ENCODE measurements at places on chromosomes 2 and 18.

- peak; percentile 41 for DNase-seq
These were observed 26.8 kb downstream of the MSH2 start for GRCh38 chr2:47429795-47430194.

DNA sequence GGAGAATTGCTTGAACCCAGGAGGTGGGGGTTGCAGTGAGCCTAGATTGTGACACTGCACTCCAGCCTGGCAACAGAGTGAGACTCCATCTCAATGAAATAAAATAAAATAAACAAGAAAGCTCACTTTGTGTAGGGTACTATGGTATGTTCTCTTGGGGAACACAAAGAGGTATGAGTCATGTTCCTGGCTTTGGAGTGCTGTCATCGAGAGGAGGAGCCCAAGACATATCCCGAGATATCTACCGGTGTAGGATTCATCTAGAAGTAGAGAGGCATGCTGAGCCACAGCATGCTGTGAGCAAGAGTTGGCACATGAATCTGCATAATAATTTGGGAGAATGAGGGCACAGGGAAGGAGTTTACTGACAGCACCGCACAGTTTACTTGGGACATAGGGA lies 244.9 kb upstream of the EPHA4 start:
- DNase-seq: no peak

DNA sequence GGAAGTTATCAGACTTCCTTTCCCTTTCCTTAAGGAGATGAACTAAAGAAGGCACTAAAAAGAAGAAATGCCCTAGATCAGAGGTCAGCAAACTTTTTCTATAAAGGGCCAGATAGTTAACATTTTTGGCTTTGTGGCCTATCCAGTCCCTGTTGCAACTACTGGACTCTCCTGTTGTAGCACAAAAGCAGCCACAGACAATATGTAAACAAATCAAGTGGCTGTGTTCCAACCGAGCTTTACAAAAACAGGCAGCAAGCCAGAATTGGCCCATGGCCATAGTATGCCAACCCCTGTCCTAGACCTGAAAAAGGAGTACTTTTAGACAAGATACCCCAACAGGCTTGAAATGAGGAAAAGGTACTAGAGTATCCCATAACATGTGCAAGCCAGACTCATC lies 10.9 kb downstream of the NHEJ1 start:
- no peak for DNase-seq

GRCh38 chr2:186827862-186828492 lies 21.0 kb downstream of the ZSWIM2 start:
- DNase-seq: no peak

- DNase-seq: peak; percentile 44
These were observed 122.9 kb downstream of the ATAD2B start for GRCh38 chr2:23803965-23804542.

- DNase-seq: peak; percentile 7
These were observed 785.6 kb downstream of the NR4A2 start for GRCh38 chr2:155546721-155547555.

DNA sequence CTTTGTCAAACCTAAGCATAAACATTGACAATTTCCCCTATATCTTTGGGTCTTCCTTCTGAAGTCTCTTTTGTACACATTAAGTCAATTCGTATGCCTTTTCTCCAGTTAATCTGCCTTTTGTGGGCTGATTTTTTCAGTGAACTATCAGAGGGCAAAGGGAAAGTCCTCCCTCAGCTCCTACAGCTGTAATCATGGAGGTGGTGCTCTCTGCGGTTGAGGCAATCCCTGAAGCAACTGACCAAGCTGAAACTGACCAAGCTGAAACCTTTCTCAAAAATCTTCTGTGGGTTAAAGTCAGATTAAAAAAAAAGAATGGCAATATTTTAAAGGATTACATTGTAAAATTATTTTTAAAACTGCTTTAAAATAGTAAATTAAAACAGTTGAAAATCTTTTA lies 105.8 kb upstream of the DNAJC10 start:
- no peak for DNase-seq

DNA sequence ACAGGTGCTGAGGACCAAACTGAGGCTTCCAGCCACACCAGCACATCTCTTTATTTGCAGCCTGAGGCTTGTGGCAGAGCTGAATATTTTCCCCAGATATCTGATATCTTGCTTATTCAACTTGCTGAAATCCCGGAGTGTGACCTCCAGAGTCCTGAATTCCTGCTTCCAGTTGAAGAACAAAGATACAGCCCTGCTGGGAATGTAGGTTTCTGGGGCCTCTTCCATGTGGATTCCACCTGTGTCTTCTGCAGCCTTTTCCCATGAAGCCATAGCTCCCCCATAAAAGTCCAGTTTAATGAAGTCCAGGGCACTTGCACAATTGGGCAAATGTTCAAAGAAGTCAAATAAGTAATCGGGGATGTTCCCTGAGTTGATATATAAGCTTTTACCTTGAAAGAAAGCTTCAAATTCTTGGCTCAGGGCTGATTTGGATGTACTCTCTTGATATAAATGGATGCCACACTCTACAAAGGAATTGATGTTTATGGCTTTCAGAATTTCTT lies 14.9 kb downstream of the NLRC4 start:
- DNase-seq: no peak

- DNase-seq: no peak
These were observed 89.9 kb downstream of the ATAD2B start for GRCh38 chr2:23836971-23837565.

All from fibroblast of skin of right quadriceps (primary cell).